HL-60 (cell line): ENCODE measurements at places on chromosomes 1 and 21.

- DNase-seq = no peak
Observed at GRCh38 chr1:30906631-30907441, 1.7 kb downstream of the SDC3 start.

- DNase-seq = no peak
Observed at GRCh38 chr1:46520063-46520911, 30.7 kb downstream of the DMBX1 start.

DNA sequence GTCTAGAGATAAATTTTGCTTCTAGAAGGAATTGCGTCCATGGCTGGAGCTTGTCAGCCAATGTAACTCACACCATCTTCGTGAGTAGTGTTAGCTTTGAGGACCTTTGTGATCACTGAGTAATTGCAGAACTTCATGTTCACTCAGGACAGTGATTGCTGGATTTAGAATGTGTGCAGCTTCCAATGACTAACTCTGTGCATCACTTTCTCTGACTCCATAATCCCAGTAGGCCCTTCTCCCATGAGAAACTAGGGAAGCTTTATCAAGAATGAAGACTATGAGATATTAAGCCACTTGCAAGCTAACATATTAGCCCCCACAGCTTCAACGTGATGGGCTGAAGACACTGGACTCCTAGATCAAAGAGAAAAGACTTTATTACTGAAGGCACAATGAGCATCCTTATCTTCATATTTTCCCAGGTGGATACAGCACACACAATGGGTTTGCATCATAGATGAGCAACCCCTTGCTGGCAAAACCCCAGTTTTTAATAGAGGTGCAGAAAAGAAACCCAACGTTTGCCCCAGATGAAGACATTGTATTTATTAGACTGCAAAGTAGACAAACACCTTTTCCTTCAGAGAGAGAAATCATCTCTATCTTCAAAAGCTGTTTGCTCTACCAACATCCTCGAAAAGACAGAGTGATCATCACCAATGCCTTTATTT lies 561.0 kb downstream of the LTN1 start:
- no peak for DNase-seq

GRCh38 chr1:163531345-163531744 lies 209.6 kb downstream of the NUF2 start:
- no peak for DNase-seq

DNA sequence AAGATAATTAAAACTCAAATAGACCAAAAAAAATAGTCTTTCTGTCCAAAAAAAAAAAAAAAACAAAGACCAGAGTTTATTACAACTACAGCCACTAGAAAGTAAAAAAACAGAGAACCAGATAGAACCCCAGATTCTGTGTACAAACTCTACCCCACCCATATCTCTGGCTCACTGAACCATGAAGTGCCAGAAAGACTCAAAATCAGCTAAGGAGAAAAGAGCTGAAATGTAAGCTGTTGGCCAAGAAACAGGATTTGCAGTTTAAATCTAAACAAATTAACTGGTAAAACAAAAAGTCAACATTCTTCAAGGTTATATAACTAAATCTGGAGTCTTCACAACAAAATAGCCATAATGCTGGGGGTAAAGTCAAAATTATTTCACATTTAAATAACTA lies 278.9 kb downstream of the SEC16B start:
- no peak for DNase-seq

DNA sequence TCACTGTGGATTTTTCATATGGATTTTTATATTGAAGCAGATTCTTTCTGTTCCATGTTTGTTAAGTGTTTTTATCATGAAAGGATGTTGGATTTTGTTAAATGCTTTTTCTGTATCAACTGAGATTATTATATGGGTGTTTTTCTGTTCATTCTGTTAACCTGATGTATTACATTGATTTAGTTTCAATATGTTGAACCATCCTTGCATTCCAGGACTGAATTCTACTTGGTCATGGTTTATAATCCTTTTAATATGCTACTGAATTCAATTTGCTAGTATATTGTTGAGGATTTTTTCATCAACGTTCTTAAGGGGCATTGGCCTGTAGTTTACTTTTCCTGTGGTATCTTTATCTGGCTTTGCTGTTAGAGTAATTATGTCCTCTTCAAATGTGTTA lies 55.8 kb downstream of the CCDC30 start:
- no peak for DNase-seq

GRCh38 chr1:62333441-62333840 lies 14.2 kb upstream of the KANK4 start:
- DNase-seq = no peak

- no peak for DNase-seq
Observed at GRCh38 chr1:54565113-54565501, 17.1 kb downstream of the ACOT11 start.

- DNase-seq = no peak
Observed at GRCh38 chr21:46115441-46116188, 17.7 kb downstream of the COL6A2 start.

DNA sequence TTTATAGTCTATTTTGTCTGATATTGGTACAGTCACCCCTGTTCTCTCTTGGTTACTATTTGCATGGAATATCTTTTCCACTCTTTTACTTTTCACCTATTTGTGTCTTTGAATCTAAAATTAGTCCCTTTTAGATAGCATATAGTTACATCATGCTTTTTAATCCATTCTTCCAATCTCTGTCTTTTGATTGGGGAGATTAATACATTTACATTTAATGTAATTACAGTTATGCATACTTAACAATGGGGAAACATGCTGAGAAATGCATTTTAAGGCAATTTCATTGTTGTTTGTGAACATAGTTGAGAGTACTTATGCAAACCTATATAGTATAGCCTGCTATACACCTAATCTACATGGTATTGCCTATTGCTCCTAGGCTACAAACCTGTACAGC lies 48.4 kb upstream of the ATP6V1G3 start:
- DNase-seq = no peak

DNA sequence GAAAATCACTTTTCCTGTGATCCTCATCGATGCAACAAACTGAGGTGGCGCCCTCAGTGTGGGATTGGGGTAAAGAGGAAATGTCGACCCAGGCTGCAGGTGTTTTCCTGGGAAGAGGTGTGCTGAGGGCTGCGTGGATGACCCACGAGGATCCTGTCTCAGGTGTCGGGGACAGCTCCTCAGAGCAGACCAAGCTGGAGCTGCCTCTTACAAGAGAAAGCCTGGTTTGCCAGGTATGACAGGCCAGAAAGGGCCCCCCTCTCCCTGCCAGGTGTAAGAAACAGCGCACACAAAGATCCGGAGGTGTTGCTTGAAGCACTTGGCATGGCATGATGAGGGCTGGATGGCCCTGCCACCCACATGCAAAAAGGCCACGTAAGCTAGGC lies 12.6 kb downstream of the FHAD1 start:
- no peak for DNase-seq

DNA sequence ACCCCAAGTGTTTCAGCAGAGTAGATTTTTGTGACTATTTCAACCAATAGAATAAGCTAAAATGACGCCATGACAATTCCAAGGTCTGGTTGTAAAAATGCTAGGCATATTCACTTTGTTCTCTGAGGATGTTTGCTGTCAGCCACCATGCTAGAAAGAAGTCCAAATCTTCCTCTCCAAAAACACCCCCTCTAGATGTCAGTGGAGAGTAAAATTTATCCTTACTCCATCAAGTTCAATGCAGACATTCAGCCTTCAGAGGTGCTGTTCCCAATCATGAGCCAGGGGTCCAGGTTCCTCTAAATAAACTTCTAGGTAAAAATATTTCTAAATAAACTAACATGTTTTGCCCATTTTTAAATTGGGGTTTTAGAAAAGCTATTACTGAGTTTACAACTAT lies 395.4 kb upstream of the ADAMTS5 start:
- DNase-seq = no peak

GRCh38 chr1:6623269-6623965 lies 1.3 kb upstream of the THAP3 start:
- no peak for DNase-seq

- DNase-seq = no peak
Observed at GRCh38 chr1:223711173-223711572, 1.2 kb upstream of the CAPN2 start.

DNA sequence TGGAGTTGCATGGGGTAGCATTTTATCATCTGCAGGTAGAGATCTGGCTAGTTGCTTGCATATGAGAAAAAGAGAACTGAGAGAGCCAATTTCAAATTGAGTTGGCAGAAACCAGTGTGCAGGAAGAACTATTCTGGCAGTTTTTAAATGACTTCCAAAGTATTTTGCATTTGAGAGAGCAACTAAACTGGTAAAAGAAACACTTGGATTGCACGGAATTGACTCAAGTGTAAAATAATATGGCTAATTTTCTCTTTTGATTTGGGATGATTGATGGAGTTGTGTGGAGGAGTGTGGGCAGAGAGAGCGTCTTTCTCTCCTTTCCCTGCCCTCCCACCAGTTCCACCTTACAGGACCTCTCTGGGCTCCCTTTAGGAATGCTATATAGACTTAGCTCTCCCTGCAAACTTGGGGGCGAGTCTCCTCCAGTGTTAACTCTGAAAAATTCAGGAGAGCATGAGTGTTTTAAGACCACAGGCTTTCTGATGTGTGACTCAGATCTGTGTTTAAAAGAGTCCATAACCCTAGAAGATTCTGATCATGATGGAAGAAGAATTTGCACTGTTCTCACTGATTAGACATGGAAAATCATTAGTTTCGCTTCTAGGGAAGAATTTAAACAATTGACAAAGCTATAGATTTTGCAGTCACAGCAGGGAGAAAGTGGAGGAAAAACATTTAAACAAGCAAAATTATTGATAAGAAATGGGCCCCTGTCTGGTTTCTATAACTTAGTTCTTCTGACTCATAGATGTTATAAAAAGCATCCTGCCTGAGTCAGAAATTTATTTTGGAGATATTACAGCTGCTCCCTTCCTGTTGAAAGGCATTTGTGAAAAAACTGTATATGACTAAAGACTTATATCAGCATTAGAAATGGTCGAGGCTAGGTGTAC lies 24.9 kb upstream of the CTBS start:
- no peak for DNase-seq

- DNase-seq = no peak
Observed at GRCh38 chr1:116415699-116416533, 42.9 kb downstream of the ATP1A1 start.

DNA sequence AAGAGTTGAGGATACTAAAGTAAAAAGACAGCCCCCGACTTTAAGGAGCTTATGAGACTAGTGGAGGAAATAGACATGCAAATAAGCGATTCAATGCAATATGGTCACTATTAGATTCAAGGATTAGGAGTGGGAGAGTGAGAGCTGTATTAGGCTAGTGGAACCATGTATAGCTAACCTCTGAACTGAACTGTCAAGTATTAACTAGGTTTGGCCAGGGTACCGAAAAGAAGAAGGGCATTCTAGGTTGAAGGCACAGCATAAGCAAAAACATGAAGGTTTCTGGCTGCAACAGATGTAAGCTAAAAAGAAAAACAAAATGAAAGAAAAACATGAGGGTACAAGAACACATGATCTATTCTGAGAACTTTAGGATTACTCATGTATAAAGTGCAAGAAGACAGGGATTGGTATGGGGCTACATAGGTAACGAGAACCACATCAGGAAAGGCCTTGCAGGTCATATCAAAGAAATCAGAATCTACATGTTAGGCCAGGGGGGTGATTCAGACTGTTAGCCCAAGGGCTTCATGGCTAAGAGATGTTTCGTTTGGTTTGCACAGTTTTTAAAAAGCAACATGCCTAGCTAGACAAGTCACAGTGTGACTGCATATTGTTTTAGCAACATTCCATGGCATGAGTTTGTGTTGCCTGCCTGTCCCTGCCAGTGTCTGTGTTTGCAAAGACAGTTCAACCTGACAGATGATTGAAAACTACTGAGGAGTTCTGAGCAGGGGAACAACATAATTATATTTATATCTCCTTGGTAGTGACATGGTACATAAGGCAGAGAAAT lies 54.4 kb upstream of the HAO2 start:
- DNase-seq = no peak

- DNase-seq = no peak
Observed at GRCh38 chr1:177737456-177737855, 232.4 kb downstream of the SEC16B start.
